Astrocyte of the spinal cord (primary cell): ENCODE measurements at places on chromosomes 5 and 9.

GRCh38 chr9:117662651-117663050 lies 41.6 kb upstream of the TLR4 start:
- DNase-seq = no peak

GRCh38 chr9:125472926-125473701 lies 211.5 kb downstream of the GAPVD1 start:
- peak; percentile 59 for DNase-seq

- DNase-seq = peak; percentile 58
Observed at GRCh38 chr9:98796364-98797101, at the start of gene ANKS6. TSS of gene ANKS6 (minus strand) at chr9:98796555. CDS start at chr9:98796491, 64 bp downstream.

DNA sequence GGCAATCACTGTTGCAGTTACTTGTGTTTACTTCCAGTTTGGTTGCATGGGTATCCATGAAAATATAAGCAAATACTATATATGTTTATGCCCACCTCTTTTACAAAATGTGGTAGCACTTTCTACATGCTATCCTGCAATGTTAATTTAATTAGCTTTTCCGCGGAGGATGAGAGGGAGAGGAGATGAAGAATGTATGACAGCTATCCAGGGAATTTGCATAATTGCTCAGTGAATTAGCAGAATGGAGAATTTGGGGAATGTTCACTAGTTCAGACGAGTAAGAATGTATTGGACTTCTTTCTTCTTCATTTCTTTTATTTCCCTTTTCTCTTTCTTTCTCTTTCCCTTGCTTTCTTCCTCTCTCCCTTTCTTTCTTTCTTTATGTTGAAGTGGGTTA lies 140.7 kb upstream of the SLC28A3 start:
- DNase-seq = no peak

DNA sequence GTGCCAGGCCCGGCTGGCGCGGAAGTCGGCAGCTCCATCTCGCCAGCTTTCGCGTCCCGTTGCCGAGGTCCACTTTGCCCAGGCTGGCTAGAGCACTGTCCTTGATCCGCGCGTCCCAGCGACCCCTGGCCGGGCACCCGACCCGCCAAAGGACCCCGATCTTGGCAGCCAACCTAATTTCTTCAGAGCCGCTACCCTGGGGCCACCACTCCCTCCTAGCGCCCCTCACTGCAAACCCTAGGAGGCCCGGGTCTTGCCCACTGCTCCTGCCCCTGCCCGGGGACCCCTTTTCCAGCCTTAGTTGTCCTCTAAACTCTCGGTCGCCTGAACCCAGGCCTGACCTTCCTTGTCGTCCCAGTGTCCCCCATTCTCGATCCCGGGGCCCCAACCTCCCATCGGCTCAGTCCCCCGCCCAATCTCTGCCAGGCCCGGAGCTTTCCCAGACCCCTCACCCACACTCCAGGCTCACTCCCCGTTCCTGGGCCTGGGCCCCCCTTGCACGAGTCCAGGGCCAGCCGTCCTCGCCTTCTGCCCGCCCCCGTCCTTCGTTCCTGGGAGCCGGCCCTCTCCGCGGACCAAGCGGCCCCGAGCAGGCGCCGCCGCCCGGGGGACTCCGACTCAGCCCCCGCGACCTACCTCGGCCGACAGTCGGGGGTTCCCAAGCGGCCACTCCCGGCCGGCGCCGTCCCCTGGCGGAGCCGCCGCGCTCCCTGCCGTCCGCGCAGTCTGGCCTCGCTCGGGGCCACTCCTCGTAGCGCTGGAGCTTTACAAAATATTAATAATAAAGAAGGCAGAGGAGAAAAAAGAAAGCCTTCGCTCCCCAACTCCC lies 701 bp upstream of the LMX1B start:
- DNase-seq = no peak

DNA sequence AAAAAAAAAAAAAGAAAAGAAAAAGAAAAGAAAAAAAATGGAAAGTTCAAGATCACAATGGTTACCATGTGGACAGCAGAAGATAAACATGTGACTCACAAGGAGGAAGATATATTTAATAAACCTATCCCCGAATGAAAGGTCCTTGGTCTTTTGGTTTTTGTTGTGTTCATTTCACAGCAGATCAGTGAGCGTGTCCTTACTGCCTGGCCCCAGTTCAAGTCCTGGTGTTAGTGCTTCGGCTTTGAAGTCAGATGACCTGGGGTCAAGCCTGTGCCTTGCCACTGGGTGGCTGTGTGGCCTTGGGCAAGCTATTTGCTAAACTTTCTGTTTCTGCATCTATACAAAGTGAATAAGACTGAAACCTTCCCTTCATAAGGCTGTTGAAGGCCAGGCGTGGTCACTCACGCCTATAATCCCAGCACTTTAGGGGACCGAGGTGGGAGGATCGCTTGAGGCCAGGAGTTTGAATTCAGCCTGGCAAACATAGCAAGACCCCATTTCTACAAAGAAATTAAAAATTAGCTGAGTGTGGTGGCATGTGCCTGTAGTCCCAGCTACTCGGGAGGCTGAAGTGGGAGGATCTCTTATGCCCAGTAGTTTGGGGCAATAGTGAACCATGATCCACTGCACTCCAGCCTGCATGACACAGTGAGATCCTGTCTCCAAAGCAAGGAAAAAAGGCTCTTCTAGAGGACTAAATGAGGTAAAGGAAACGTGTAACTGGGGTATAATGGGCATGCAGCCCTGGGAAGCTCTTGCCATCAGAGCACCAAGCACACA lies 94.5 kb upstream of the SPATA31D4 start:
- peak; percentile 53 for DNase-seq

DNA sequence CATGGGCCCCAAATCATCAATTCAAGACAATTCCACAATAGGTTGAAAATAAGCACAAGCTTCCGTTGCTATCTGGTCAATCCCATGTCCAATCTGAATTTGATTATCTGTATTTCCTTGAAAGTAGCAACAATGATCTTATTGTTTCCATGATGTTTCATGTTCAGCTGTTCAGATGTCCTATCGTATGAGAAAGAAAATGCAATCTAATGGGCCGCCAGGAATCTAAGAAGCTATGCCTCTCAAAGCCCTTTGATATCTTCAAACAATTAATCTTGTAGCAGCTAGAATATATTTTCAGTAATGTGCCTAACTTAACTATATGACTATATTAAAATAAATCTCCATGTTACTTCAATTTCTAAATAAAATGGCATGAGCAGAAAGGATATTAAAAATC lies 32.1 kb upstream of the ALDOB start:
- no peak for DNase-seq

- no peak for DNase-seq
Observed at GRCh38 chr5:138950421-138951031, 75.4 kb upstream of the LRRTM2 start.

GRCh38 chr5:142957528-142957927 lies 187.4 kb downstream of the ARHGAP26 start:
- no peak for DNase-seq

DNA sequence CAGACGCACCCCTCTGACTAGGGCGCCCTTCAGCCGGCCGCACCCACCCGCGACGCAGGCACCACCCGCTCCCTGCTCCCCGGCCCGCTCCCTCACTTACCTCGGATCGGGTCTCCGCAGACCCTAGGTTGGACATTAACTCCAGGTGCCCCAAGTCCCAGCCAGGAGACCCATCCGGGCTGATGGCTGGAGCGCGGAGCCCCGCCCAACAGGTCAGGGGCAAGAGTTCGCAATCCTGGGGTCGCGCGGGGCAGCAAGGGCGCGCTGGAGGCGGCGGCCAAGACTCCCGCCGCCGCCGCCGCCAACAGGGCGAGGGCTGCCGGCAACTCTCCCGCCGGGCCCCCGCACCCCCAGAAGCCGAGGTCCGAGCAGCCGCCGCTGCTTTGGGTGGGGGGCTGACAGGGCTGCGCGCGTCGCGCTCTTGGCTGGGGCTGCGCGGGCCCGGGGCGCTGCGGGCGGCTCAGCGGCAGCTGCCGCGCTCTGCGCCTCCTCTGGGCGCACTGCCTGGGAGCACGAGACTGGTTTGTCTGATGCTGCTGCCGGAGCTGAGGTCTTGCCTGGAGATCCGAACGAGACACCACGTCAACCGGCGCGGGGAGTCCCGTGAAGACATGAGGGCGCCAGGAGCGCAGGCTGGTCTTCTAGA lies at the start of gene GDNF:
Gene GDNF (minus strand): TSS at position 635 of the 646 bp plus-strand sequence. CDS start 5,245 bp downstream, outside the sequence.
- DNase-seq = no peak

- DNase-seq = no peak
Observed at GRCh38 chr5:1125030-1125357, 13.1 kb upstream of the SLC12A7 start.

DNA sequence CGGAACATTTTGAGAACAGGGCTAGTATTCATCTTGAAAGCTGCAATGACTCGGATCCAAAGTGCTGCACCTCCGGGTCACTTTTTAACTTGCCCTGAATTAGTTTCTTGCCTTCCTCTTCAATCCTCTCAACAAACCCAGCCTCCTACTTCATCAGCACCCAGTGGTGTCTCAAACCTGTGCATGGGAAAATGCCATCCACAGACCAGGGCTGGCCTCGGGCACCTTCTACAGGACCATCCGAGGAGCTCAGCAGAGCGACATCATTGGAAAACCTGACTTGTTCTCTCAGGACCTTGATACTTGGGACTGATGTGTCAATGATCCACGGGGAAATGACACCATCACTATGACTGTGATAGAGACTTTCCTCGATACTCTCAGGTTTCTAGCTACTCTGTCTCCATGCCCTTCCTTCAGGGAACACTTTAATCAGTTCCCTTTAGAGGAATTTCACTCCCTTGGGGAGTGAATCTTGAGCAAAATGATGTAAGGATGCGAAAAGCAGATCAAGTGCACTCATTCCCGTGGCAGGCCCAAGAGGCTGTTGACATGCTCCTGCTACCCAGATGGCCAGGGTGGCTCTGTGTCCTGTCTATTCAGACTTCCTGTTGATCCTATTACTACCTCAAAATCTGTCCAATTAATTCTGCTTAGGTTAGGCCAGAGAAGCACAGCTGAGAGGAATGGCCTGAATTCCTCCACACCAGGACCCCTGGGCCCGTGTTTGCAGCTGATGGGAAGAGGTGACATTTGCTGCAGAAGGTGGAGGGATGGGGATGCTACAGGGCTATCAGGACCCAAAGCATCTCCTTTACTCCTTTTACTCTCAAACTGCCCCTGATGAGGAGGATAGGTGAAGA lies 96.5 kb upstream of the SLC25A48 start:
- DNase-seq = no peak

DNA sequence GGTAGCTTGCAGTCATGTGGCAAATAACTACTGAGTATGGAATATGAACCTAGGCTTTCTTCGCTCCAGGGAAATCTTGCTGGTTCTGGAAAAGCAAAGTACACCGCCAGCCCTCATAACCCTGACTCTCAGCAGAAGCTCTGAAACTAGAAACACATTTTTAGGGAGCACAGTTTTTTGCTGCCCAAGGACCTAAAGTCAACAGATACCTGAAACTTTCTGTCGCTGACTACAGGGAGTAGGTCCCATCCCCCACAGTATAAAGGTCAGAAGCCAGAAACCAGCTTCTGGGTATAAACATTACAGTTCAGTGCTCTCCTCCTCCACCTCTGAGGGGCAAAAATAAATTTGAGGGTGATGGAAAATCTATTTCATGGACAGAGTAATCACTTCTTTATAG lies 3.0 kb downstream of the ATOX1 start:
- no peak for DNase-seq

DNA sequence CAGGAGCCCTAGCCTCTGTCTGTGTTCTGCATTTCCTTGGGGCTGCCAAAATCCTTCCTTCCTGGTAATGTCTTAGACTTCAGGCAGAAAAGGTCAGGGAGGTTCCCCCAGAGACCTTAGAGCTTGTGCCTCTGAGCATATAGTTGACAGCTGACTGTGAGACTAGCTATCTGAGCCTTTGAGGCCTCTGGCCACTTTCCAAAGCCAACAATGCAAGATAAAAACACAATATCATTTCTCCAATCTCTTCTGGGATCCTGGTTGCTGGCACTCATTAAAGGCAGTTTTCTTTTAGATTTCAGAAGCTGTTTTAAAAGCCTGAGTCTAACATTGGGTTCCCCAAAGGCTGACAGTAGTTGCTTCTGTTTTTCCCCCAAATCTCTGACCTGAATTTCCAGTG lies 13.2 kb upstream of the GLRA1 start:
- DNase-seq = no peak

DNA sequence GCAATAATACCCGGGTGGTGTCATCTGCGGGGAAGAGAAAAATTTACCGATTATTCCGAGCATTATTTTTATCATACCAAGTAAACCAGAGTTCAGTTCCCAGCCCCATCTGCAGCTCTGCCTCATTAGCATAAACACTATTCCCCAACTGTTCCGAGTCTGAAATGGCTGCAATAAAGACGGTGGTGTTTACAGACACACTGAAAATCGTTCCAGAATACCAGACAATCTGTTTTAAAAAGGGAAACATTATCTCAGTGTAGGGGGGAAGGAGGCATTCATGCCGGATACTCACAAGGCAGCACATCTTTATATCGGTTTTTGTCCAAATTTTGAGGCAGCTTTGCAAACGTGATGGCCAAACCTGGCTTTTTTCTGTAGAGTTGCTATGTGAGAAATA lies 70.3 kb upstream of the EPB41L4B start:
- no peak for DNase-seq

- DNase-seq = peak; percentile 39
Observed at GRCh38 chr9:137305060-137305797, 3.2 kb upstream of the NRARP start.

GRCh38 chr5:168591302-168592013 lies 12.3 kb upstream of the PANK3 start:
- no peak for DNase-seq

- DNase-seq = no peak
Observed at GRCh38 chr9:14068690-14069089, 245.3 kb downstream of the NFIB start.

- DNase-seq = no peak
Observed at GRCh38 chr5:149585910-149586309, 4.6 kb downstream of the ARHGEF37 start.

GRCh38 chr9:117951127-117951526 lies 246.9 kb downstream of the TLR4 start:
- DNase-seq = no peak

DNA sequence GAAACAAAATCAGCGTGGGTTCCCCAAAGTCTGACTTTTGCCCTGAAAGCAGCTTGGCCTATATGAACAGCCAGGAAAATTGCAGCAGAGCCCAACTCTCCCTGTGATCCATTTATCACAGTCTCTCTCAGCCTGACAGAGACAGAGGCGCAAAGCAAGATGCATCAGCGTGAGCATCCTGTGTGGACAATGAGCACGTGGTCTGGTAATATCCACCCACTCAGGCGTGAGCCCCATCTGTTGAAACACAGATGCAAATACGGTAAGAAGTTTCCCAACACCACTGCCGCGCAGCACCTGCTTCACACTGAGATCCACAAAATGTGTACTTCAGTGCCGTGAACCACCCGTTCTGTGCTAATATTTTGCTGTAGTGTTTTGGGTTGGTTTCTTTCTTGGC lies 114.6 kb downstream of the MRPL36 start:
- no peak for DNase-seq
